ENCODE measurements at places on chromosomes 5 and 9.
A peak's percentile ranks its signal among the peaks of the same experiment; 100 is the strongest.

- peak; percentile 1 for DNase-seq
These were observed 1990.5 kb downstream of the MAT2B start for GRCh38 chr5:165495829-165496380.

DNA sequence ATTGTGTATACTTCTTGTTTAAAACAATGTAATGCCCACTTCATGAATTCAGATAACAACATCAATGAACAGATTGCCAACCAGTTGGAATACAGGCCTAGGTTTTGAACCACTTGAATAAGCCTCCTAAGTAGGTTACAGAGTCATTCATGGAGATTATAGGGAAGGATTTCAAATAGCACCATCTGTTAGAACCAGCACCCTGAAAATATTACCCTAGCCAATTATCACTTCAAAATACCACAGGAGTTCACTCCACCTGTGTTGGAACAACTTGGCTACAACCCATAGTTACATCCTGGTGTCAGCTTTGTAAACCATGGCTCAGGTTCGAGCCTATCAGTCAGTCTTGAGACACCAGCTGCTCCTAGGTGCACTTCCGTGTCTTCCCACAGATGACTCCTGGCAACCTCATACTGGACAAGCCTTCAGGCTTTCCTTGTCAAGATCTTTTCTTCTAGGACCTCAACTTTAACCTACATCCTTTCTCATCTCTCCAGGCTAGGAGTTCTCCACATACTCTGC lies 350.0 kb downstream of the DEPDC1B start:
- DNase-seq, result no peak

DNA sequence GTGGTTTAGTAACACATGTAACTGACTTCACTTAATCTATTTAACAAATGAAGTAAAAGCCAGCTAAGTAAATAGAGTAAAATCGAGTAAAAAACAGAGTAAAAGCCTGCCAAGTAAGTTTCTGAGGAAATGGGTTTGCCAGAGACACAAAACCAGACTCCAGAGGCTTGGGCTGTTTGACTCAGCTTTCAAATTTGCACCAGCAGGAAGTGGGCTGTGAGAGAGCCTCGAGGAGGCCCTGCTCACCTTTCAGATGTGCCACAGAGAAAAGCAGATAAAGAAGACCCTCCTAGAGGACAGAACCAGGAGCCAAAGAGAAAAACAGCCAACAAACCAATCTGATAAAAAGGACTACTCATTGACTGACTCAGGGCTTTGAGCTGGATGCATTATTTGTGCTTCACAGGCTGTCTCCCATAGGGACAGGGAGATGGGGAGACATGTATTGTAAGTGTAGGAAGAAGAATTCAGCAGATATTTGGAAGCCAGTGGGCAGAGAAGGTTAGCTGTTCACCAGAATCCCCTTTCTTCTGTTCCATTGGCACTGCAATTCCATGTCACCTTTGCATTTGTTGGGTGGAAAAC lies 14.4 kb upstream of the AMACR start:
- DNase-seq, result peak; percentile 57

GRCh38 chr9:103188781-103189350 lies 193.7 kb downstream of the CYLC2 start:
- no peak for DNase-seq

DNA sequence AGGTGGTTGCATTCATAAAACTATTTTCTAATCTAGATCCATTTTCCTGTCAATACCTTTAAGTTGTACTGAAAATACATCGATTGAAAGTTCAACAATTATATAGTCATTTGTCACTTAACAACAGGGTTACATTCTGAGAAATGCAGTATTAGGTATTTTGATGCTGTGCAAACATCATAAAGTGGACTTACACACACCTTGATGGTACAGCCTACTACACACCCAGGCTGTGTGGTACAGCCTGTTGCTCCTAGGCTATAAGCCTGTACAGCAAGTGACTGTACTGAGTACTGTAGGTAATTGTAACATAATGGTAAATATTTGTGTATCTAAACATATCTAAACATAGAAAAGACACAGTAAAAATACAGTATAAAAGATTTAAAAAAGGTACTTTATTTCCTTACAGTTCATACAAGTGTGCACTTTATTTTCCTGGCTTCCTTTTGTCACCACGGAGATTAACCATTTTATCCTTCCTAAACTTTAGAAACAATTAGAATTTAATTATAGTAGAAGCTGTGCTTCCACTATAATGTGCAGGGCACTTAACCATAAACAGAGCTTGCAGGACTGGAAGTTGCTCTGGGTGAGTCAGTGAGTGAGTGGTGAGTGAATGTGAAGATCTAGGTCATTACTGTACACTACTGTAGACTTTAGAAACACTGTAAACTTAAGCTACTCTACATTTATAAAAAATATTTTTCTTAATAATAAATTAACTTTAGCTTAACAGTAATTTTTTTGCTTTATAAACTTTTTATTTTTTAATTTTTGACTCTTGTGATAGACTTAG lies 42.9 kb upstream of the MEF2C start:
- peak; percentile 49 for DNase-seq

DNA sequence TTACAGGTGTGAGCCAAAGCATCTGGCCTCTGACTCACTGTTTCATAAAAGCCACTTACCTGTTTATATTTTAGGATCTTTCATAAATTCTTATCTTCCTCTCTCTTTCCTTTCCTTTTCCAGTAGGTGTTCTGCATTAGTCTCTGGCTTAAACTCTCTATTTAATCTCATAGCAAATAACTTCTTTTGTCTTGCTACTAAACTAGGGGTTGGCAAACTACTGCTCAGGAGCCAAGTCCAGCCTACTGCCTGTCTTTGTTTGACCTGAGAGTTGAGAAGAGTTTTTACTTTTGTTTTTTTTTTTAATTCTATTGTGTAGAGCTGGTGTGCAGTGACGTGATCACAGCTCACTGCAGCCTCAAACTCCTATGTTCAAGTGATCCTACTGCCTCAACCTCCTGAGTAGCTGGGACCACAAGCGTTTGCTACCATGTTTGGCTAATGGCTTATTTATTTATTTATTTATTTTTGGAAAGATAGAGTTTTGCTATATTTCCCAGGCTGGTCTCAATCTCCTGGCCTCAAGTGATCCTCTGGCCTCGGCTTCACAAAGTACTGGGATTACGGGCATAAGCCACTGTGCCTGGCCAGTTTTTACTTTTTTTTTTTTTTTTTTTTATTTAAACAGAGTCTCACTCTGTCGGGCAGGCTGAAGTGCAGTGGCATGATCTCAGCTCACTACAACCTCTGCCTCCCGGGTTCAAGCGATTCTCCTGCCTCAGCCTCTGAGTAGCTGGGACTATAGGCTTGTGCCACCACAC lies 5.4 kb upstream of the NDFIP1 start:
- no peak for DNase-seq

DNA sequence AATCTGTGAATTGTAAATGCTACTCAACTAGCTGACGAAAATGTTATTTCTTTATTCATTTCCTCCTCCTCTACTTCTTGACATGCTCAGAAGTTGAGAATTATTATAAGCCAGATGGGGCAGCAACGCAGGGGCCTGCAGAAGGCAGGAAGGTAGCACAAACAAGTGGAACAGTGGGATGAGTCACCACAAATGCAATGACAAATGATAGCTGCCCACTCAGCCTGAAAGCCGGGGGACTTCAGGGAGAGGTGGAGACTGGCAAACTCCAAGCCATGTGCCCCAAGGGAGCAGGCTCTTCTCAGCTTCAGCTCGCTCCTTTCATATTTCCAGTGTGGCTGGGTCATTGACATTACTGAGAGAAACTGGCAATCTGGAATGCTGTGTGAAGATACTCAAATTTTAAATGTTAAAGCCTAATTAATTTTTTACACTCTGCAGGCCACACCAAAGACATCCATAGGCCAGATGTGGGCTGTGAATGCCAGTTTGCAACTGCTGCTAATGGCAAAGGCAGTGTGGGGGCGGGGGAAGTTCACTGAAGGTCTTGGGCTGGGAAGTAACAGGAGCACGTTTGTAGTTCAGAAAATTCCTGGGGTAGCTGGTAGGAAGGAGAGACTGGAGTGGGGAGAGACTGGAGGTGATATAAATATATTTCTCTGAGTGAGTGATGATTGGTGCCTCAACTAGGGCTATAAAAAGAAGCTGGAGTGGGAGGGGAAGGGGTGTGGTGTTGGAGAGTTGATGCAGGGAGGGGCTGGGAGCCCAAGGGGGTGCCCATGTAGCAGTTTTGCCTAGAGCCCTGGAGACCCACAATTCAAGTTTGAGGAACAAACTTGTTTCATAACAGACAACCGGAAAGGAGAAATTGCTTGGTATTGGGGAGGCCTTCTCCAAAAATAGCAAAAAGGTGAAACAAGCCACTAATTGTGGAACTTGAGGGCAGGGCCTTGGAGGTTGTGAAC lies 20.8 kb upstream of the ADRB2 start:
- peak; percentile 27 for DNase-seq

GRCh38 chr9:126650404-126651341 lies 36.9 kb downstream of the LMX1B start:
- DNase-seq, result no peak

- DNase-seq, result no peak
These were observed 188.9 kb downstream of the HSD17B3 start for GRCh38 chr9:96113032-96113431.

DNA sequence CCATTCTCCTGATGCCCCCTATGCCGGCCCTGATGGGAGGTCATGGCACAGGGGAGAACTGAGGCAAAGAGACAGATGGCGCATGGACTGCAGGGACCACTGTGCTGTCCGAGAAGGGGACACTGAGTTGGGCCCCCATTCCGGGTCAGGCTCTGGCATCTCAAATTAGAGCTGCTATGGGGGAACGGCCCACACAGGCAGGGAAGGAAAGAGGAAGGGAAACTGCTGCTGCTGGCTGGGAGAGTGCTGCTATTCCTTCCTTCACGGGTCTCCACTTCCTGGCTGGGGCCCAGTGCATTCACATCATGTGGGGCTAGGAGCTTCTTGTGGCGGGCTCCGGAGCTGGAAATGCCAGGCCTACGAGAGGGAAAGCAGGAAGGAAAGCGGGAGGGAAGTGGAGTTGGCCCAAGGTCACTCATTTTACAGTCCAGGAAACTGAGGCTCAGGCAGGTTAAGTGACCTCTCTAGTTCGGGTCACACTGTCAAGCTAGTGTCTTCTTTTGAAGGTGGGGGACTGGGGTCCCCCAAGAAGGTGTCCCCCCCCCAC lies 1.3 kb upstream of the CARD19 start:
- peak; percentile 21 for DNase-seq
